ELF-1 (cell line): ENCODE measurements at places on chromosomes 6 and 20.
A peak's percentile ranks its signal among the peaks of the same experiment; 100 is the strongest.

GRCh38 chr20:59139998-59140397, 23.6 kb upstream of the ZNF831 start:
- DNase-seq: no peak

GRCh38 chr20:48734104-48734749, 93.6 kb downstream of the PREX1 start:
- DNase-seq: peak; percentile 26

GRCh38 chr6:143038833-143039232, 21.9 kb upstream of the AIG1 start:
- DNase-seq: no peak

- DNase-seq: no peak
Measured at GRCh38 chr6:19502301-19502700, 334.9 kb upstream of the ID4 start.

DNA sequence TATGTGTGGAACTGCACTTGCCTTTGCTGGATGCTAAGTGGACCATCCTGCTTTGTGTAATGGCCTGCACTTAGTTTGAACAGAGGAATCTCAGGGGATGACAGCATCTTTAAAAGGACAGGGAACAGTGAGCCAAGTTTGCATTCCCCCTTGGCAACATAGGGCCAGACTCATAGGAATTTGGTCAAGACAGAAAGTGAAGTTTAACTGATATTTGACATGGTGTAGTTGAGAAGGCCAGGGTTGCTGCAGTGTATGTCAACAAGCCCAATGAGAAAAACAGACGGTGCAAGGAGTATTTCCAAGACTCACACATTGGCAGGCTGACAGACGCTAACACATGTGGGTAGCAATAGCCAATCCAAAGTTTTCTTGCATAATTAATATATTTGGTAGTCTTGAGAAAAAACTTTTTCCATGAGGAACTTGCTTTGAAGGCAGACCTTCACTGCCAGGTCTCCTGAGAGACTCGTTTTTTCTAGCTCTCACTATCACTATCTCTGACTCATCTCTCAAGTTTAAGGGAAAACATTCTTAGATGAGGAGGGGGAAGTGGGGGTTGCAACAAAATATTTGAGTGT, 213.8 kb downstream of the IBTK start:
- no peak for DNase-seq

DNA sequence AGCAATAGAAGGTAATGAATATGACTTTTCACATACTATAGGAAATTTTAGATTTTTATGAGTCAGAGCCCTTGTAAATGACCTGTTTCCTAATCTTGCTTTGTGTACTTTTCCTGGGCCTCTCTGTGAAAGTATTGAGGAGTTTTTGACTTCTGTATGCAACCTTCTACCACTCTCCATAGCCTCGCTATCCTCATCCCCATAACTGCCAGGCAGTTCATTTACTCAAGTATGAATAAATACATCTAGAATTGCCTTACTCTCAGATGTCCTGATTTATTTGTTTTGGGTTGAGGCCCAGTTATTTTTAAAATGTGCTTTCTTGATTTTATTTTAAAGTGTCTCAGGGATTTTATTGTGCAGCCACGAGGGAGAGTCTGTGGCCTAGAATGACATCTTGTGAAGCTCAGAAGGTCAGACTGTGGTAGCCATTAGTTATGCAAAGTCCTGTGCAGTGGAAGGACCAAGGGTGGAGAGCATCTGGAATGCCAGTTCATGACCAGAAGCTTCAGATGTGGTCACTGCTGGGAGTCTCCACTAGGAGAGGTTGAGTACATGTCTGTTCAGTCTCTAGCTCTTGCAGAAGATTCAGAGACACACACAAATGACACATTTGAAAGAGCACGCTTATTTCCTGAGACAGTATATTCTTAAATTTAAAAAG, 346.2 kb upstream of the IMPG1 start:
- DNase-seq: no peak

GRCh38 chr6:166052837-166053236, 114.8 kb downstream of the TBXT start:
- DNase-seq: no peak

DNA sequence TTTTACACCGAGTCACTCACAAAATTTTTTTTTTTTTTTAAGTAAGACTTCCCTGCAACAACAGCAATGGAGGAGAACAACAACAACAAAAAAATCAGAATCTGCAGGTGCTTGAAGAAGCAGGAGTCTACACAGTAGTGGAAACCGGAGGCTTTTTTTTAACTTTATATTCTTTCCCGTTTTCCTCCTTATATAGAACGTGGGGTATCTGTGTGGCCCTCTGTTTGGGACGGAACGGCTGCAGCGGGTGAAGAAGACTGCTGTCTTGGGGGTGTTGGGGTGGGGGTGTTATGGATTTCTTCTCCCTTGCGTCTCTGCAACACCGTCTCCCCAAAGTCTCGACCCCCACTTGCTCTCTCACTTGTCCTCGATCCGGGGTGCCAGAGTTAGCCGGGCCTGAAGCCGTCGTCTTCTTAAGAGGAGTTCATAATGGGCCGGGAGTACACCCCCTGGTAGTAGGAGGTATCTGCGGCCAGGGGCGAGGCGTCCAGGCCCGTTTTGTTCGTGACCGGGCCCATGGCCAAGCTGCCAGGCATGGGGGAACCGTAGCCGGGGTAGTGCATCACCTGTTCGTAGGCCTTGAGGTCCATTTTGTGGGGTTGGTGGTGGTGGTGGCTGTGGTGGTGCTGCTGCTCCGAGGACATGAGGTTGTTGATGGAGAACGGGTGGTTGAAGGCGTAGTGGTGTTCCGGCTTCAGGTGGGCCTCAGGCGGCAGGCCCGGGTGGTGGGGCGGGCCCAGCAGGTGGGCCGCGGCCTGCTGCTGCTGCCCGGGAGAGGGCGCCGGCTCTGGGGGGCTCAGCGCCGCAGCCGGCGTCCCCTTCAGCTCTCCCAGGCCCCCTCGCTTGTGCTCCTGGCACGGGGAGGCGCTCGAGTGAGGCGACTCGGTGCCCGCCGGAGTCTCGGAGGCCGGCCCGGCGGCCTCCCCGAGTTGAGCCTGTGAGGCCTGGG, 2.7 kb downstream of the FOXA2 start:
- peak; percentile 39 for DNase-seq

GRCh38 chr6:170584954-170585498, 589 bp upstream of the PDCD2 start:
- DNase-seq: peak; percentile 92
